H7 (cell line): ENCODE measurements at places on chromosomes 2 and 18.
A peak's percentile ranks its signal among the peaks of the same experiment; 100 is the strongest.

- no peak for DNase-seq
Observed at GRCh38 chr2:231235217-231235616, 36.8 kb downstream of the ARMC9 start.

DNA sequence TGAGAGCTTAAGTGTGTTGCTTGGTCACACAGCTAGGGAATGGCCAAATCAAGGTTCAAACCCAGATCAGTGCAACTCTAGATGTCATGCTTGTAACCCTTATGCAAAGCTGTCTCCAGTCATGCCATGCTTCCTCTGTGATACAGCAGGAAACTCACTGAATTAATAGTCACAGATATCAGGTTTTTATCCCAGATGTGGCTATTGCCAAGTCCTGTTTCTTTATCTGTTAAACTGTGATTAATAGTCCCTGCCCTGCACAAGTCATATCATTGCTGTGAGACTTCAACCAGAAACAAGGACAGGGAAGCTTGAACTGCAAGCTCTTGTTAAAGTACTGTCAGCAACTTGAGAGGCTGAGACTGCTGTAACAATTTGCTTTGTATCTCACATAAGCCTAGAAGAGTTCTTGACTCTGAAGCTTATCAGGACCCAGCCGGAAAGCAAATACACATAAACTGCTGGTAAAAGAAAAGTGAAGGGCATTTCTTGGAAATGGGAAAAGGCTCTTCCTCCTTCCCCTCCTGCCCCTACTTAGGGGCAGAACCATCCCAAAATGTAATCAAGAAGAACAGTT is 609.0 kb downstream of the DCC start:
- DNase-seq, result no peak

GRCh38 chr2:85939131-85939530 is 50.3 kb upstream of the ST3GAL5 start:
- DNase-seq, result no peak

DNA sequence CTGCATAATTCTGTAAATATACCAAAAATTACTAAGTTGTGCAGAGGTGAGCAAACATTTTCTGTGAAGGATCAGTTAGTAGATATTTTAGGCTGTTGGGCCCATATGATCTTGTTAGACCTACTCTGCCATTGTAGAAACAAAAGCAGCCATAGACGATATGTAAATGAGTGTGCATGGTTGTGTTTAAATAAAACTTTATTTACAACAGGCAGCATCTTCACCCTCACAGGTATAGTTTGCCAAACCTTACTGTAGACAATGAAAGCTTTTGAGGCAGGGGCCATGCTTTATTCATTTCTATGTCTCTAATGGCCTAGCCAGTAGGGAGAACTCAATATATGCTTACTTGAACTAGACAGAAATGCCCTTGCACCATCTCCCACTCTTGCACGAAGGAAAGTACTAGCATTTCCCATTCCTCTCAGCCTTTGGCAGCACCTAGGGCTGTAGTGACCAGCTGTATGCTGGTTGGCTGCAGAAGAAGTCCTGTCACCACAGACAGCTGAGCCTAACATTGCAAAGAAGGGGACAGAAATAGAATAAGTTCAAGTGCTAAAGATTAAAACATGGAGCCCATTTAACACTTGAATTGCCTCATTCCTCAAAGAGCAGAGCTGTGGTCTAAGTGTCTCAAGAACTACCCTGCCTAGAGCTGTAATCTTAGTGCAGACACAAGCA is 305.1 kb upstream of the MGAT5 start:
- no peak for DNase-seq

DNA sequence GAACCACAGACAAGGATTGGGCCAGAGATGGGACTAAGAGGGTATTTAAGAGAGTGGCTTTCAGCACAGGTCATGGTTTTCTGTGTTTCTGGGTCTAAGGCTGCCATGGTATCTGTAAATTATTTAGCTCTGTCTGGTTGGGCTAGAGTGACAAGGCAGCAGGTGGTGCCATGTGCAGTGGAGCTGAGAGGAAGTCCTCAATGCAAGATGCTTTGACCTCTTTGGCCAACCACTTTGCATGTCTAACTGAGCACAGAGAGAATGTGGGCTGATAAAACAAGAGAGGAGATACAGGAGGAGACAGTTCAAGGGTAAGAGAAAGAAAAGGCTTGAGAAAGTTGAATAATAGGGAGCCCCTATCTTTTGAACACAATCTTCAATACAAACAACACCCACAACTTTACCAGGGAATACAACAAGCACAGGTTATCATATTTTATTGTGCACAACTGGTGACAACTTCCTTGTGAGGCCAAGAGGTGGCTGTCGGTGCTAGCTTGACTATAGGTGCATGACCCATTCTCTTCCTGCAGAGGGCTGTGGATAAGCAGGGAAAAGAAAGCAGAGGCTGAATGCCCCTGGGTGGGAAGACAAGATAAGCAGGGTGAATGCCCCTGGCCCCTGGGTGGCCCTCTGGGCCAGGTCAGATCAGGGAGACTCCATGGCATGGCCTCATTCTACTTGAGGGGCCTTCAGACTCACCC is 12.3 kb downstream of the FLACC1 start:
- peak; percentile 56 for DNase-seq

- no peak for DNase-seq
Observed at GRCh38 chr2:74728842-74729241, 74.8 kb downstream of the SEMA4F start.

- DNase-seq, result peak; percentile 79
Observed at GRCh38 chr2:10305715-10306114, 3.0 kb downstream of the HPCAL1 start.

- peak; percentile 89 for DNase-seq
Observed at GRCh38 chr2:239934571-239935171, 90.5 kb downstream of the NDUFA10 start.

DNA sequence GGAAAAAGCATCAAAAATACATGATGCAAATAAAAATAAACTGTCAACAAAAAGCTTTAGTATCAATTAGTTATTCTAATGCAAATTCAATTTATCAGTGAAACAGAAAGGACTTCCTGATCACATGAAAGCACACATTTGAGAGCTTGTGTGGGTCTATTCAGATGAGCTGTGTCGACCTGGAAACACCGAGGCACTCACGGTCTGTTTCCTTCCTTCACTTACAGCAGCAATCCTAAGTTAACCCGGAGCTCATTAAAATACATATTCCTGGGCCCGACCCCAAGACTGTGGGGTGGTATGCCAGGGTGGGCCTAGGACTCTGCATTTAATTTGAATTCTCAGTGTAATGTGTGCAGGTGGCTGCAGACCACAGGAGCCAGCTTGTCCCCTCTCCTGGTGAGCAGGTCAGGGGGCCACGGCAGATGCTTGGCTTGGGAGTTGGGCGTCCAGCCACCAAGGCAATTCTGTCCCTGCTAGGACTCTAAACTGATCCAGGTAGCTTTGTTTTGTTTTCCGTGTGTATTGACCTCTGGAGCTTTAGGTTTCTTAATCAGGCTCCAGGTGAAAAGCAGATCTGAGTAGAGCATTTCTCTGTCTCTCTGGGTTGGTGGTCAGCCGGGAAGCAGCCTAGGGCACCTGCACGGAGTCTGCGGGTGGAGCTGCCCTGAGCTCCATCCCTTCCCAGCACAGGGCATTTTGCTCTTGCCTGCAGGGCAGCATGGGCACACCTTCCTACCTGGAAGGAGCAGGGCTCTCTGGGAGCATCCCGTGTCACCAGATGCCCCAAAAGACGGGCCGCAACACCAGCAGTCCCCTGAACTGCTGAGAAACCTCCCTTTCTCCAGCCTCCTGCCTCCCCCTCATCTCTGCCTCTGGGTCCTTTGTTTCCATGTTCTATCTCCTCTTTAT is 9.0 kb downstream of the MBP start:
- peak; percentile 54 for DNase-seq

- peak; percentile 28 for DNase-seq
Observed at GRCh38 chr2:70941186-70941585, 5.5 kb downstream of the ATP6V1B1 start.

DNA sequence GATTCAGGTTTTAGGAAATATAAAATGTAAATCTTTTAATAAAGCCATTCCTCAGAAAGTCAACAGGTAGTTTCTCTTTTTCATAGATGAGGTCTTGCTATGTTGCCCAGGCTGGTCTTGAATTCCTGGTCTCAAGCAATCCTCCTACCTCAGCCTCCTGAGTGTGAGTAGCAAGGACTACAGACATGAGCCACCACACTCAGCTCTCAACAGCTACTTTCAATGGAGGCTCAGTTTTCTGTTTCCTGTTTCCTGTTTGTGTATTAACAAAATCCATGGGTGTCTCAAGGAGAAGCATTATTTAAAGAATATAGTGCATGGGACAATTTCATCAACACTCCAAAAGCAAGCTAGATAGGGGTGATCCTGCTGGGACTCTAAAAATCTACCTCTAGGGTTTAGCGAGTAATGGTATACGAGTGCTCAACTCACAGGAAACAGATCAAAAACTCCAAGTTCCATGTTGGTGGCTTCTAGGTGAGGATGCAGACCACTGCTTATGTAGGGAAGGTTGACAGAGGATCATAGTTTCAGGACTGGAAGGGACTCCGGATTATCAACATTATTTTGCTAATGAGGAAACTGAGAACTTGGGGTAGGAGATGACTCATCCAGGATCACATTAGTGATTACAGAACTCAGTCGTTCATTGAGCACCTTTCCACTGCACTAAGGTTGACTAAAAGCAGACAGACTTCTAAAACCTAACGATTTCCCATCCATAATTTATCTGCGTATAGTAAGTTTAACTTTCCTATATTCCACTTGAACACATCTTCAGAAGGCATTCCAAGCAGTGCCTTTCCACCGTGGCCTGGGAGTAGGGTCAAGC is 61.7 kb upstream of the WIPF1 start:
- DNase-seq, result no peak

- DNase-seq, result no peak
Observed at GRCh38 chr2:69946351-69947324, 14.8 kb downstream of the ASPRV1 start.

DNA sequence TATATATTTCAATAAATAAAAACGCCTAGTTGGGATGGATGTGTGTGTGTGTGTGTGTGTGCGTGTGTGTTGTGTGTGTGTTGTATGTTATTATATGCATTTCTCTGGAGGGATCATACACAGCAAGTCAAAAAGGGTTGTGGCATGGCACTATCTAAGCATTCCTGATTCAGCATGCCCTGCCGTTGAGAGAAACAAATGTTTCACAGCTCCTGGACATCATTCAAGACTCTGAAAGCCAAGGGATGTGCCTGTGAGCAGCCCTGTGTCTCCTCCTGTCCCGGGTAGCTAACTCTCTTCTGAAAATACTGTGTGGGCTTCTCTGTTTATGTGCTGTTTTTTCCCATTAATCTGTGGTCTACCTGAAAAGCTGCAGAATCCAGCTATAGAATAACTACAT is 197.9 kb upstream of the SETBP1 start:
- DNase-seq, result no peak

GRCh38 chr2:75594596-75594995 is 33.9 kb upstream of the EVA1A start:
- no peak for DNase-seq

- no peak for DNase-seq
Observed at GRCh38 chr2:196902828-196903227, 23.7 kb downstream of the PGAP1 start.

- no peak for DNase-seq
Observed at GRCh38 chr2:102749938-102750337, 11.9 kb upstream of the TMEM182 start.

DNA sequence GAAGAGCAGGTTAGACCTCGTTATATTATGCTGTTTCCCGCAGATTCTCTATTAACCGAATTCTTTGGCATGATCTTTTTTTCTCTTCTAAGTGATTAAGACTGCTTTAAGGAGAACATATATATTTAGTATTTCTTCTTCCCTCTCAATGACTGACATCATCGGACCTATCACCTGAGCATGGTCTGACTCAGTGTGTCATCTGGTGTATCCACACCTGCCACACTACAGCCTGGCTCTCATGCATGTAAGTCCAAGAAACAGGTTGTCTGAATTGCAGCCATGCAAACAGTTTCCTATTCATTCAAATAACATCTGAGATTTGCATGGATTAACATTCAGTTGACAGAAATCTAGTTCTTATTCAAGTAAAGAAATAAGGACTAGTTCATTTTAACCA is 55.1 kb upstream of the CWC22 start:
- DNase-seq, result no peak

DNA sequence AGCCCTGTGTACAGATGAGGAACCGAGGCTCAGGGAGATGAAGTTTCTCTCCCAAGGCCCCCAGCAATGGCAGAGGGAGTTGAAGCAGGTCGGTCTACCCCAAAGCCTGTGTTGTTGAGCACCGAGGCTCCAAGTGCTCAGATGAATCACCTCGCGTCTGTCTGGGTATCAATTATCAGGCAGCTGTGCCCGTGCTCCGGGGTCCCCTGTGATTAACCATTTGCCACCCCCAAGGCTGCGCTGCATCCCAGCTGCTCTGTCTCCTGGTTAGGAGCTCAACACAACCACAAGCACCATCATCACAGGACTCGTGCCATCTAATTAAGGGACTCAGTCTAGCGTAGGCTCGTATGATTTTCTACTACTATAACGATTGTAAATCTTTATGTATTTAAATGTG is 27.1 kb downstream of the LIPG start:
- no peak for DNase-seq

DNA sequence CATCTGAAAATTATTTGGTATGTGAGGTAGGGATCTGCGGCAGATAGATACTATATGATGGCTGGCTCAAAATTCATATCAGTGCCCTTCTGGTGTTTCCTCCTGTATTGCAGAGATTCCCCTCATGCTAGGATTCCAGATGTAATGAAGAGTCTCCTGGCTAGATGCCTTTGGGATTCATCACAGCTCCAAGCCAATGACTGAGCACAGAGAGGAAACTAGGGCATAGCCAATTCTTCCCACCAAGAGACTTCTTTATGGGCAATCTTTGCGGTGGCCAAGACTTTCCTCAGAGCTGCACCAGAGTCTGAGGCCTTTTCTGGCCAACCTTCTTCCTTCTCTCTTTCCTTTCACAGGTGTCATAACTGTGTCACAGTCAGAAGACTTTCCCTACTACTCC is 25.5 kb upstream of the CIB4 start:
- DNase-seq, result no peak

- no peak for DNase-seq
Observed at GRCh38 chr2:198523710-198524109, 719.3 kb downstream of the PLCL1 start.

DNA sequence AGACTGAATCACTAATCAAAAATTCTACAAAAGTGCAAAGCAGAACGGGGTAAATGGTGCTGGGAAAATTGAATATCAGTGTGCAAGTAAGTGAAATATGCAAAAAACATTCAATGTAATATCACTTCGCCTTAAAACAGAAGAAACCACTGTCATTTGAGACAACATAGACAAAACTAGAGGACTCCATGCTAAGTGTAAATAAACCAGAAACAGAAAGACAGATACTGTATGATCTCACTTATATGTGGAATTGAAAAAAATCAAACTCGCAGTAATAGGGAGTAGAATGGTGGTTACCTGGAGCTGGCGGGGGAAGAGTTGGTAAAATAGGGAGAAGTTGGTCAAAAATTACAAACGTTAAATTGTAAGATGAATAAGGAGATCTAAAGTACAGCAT is 1420.0 kb upstream of the CDH2 start:
- DNase-seq, result no peak
